ENCODE measurements at places on chromosomes 3 and 15. TPM values are rescaled to one million over a fixed set of nuclear protein-coding genes. Genes with fewer than 3 reads are reported as not detected.
A peak's percentile ranks its signal among the peaks of the same experiment; 100 is the strongest.

The PTH1R gene
- 5.2 TPM for total RNA-seq

DNA sequence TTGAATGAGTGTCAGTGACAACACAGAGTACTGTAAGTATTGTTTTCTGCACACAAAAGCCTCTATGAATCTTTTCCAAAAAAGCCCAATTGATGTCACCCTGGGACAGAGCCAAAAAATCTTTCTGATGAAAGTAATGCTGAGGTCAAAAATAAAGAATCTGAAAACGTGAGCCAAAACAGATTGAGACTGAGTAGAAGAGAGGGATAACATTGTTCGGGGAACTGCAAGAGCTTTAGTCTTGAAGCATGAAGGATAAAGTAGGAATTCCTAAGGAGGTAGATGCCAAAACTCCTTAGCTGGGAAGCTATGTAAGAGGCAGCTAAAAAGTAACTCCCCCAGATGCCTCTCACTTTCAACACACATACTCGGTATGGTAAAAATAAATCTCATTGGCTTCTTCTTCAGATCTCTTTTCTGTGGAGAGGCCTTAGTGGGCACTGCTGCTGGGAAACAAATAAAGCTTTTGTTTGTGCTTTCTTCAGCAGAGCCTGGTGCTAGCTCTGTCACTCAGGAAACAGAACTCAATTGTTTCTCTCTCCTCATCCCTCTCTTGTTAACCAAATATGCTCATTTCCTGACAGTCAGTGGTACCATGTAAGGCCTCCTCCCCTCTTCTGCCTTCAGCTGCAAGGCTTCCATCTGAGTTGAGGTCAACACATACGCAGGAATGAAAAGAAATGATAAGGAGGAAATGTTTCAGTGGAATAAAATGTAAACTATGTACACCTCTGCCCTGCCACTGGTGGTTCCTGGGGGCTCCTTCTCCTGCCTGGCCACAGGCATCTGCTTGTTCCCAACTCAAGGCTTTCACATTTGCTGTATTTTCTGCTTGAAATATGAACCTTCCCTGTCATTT is 58.1 kb downstream of the CD200 start:
- peak; percentile 99 for DNase-seq

DNA sequence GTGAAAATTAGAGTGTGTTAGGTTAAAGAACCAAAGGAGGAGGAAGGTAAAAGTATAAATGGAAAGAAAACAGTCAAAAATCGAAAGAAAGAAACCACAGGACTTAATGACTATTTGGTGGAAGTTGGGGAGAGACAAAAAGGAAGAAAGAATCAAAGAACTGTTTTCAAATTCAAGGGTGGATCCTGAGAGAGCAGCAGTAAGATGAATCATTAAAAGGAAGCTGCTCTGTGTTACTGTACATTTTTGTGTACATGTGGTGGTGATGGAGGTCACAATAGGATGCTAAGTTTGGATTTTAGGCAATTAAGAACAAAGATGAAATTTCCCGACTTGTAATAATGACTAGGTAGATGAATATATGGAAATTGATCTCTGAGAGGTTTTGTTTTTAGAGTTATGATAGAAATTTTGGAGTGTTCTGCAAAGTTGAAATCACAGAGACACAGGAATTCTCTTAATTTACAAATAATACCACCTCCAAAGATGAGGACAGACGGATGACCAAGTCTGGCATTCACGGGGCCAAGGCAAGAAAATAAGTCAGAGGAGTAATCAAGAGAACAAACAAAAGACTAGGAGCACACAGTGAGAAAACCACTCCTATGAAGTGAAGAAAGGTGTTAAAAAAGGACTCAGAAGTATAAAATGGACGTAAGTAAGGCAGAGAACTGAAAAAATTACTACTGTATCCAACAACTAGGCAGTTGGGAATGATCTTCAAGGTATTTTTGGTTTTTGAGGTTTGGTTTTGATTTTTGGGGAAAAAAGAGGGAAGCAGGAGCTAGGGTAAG is 7.1 kb downstream of the DHX36 start:
- no peak for DNase-seq

The ARNT2 gene
- total RNA-seq, result 3.5 TPM

DNA sequence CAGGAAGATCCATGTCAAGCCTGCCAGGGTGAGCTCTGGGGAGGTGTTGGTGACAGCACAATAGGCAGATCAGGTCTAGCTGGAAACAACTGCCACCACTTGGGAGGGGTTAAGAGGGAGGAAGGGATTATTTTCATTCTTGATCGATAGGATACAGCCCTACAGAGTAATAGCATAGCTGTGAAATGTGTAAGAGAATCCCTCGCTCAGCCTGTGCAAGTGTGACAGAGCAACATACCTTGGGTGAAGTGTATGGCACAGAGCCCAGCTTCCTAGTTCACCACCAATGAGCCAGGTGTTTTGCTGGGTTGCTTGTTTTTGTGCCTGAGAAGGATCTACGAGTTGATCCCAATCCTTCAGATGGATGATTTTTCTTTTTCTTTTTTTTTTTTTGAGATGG is 9.2 kb upstream of the DCUN1D1 start:
- no peak for DNase-seq

The DNASE1L3 gene
- not detected for total RNA-seq

The TF gene
- total RNA-seq, result 1.3 TPM

DNA sequence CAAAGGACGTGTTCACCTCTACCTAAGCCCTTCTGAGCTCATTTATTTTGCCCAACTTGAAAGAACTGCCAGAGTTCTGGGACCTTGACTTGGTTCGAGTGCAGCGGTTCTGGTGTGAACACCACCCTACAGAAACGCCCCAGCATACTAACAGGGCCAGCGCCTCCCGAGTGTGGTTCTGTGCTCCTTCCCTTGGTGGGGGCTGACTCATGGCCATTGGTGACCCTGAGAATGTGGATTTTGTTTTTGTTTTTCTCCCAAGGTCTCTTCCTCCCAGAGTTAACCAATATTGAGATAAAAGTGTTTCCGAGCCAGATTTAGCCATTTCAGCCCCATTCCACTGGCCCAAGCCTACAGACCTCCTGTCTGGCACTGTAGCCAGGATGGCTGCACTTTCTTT is 27.9 kb downstream of the SEMA7A start:
- no peak for DNase-seq

- DNase-seq, result peak; percentile 74
Measured at GRCh38 chr15:34217587-34218225, 7.1 kb upstream of the EMC4 start.

- DNase-seq, result peak; percentile 41
Measured at GRCh38 chr3:111073218-111073617, 1.6 kb downstream of the NECTIN3 start.

The KBTBD13 gene
- total RNA-seq, result not detected

The LTK gene
- 0.14 TPM for total RNA-seq

- DNase-seq, result no peak
Measured at GRCh38 chr3:192881159-192881786, 36.4 kb downstream of the MB21D2 start.

- DNase-seq, result peak; percentile 92
Measured at GRCh38 chr3:129596194-129597086, 10.0 kb downstream of the PLXND1 start.

The SLC2A2 gene
- not detected for total RNA-seq

Measured in astrocyte (in vitro differentiated cells and primary cell).